ENCODE measurements at places on chromosomes 6 and 20.

DNA sequence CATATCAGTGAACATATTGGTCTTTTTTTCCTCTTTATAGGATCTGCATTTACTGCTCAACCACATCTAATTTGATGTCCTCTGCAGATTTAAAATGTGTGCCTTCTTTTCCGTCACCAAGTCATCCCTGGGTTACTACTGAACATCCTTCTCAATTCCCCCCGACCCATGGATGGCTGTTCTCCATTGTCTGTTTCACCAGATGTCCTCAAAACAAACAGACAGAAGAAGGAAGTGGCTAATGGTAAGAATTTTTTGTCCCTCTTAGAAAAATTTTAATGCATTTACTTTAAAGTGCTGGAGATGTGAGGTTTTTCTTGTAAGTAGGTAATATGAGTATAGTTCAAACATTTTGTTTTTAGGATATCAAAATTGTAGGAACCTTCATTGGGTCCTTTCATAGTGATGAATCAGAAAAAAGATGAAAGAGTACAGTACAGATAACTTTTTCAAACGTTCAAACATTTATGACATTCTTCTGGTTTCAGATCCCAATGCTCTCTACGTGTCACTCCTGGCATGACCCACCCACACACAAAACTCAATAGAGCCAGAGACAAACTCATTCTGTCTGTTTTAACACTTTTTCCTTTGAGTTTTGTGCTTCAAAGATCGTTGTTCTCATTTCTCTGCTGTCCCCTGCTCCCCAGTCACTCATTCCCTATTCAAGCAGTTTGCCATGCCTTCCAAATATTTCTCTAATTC is 276.4 kb downstream of the PRL start:
- DNase-seq, result no peak

- no peak for DNase-seq
Measured at GRCh38 chr20:63070301-63070625, 63.5 kb upstream of the BHLHE23 start.

GRCh38 chr6:30720738-30721197 is 616 bp downstream of the TUBB start:
- peak; percentile 44 for DNase-seq

- DNase-seq, result no peak
Measured at GRCh38 chr20:46407671-46407996, 1.2 kb upstream of the ELMO2 start.

DNA sequence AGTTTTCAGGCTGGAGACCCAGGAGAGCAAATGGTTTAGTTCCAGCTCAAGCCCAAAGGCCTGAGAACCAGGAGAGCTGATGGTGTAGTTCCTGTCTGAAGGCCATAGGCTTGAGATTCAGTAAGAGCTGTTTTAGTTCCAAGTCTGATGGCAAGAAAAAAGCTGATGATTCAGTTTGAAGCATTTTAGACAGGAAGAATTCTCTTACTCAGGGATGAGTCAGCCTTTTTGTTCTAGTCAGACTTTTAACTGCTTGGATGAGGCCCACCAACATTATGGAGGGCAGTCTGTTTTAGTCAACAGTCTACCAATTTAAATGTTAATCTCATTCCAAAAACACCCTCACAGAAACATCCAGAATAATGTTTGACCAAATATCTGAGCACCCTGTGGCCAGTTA is 2.5 kb downstream of the ZSCAN26 start:
- peak; percentile 85 for DNase-seq

GRCh38 chr6:75488033-75488432 is 5.6 kb downstream of the FILIP1 start:
- DNase-seq, result peak; percentile 62

- DNase-seq, result no peak
Measured at GRCh38 chr6:143838395-143838794, 4.7 kb upstream of the LTV1 start.

DNA sequence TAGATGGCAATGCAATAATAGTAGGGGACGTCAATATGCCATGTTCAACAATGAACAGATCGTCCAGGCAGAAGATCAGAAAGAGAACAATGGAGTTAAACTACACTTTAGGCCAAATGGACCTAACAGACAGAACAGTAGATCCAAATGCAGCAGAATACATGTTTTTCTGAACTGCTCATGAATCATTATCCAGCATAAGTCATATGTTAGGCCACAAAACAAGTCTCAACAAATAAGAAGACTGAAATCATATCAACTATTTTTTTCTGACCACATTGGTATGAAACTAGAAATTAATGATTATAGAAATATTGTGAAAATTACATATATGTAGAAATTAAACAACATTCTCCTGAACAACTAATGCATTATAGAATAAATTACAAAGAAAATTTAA is 10.2 kb upstream of the DEFB125 start:
- no peak for DNase-seq

DNA sequence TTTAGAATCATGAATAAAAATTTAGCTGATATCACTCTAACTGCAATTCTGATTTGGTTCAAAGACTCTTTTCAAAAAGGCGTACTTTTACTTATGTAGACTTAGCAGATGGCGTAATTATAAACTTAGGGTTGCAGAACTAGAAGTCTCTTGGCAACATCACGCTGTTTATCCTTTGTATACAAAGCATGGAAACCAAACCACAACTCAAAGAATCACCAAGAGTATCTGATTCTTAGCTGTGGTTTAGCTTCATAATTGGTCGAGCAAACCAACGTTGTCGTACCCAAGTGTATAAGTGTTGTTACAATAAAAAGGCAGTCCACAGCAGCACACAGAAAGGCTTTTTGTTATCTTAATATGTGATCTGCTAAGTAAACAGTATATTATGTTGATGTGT is 18.2 kb downstream of the STMND1 start:
- DNase-seq, result no peak

- DNase-seq, result peak; percentile 68
Measured at GRCh38 chr20:47276851-47277534, 79.5 kb downstream of the ZMYND8 start.
